ENCODE measurements at places on chromosomes 4 and X.

DNA sequence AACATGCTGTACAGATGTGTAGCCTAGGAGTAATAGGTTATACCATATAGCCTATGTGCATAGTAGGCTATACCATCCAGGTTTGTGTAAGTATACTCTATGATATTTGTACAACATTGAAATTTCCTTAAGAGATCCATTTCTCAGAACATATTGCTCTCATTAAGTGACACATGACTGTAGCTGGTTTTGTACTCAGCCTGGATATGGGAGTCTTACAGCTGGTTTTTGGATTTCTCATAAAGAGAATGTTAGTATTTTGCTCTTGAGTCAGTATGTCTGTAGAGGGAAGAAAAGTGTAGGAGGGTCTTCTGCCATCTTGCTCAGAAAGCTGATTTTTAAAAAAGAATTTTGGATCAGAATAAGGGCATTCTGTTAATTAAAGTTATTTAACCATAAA, 85.3 kb downstream of the SMARCA5 start:
- no peak for DNase-seq

DNA sequence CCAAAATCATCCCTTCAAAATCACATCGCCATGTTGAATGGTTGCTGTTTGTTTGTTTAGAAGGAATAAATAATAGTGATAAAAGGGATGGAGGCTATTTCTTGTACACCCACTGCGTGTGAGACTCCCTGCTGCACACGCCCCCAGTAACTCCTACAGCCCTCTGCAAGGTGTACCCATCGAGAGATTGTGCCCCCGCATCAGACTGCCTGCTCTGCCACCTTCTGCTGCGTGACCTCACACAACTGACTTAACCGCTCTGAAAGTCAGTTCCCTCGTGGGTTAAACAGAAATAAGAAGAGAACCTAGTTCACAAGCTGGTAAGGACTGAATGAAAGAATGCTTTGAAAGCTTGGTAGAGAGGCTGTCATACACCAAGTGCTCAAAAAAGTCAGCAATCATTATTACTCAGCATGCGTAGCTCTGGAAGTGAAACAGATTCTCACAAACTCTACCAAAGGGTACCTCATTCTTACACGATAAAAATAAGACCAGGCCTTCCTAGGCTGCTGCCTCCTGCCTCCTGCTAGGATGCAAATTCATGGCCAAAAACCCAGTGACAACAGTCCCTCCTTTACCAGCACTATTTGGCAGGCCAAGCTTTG, 147.1 kb downstream of the CPEB2 start:
- DNase-seq = no peak

GRCh38 chr4:104966349-104967033, 180.2 kb upstream of the TET2 start:
- DNase-seq = no peak

GRCh38 chr4:90648791-90649190, 521.6 kb downstream of the CCSER1 start:
- DNase-seq = no peak
